8988T (cell line): ENCODE measurements at places on chromosomes 16 and 17.

DNA sequence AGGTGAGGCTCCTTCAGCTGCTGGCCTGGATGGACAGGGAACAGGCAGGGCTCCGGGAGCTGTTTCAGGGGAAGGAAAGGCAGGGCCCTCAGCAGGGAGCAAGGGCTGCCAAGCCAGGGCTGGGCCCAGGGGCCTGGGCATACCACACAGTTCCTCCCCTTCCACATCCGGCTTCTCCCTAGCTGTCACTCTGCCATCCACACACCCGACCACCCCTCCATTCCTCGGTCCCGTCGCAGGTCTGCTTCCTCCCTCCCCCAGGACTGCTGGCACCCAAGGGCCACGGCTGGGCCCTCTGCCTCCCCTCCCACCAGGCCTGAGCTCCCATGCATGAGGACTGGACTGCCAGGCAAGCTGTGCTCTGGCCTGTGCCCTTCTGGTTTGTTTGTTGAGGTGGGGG is 24.0 kb downstream of the CDIP1 start:
- DNase-seq = no peak

DNA sequence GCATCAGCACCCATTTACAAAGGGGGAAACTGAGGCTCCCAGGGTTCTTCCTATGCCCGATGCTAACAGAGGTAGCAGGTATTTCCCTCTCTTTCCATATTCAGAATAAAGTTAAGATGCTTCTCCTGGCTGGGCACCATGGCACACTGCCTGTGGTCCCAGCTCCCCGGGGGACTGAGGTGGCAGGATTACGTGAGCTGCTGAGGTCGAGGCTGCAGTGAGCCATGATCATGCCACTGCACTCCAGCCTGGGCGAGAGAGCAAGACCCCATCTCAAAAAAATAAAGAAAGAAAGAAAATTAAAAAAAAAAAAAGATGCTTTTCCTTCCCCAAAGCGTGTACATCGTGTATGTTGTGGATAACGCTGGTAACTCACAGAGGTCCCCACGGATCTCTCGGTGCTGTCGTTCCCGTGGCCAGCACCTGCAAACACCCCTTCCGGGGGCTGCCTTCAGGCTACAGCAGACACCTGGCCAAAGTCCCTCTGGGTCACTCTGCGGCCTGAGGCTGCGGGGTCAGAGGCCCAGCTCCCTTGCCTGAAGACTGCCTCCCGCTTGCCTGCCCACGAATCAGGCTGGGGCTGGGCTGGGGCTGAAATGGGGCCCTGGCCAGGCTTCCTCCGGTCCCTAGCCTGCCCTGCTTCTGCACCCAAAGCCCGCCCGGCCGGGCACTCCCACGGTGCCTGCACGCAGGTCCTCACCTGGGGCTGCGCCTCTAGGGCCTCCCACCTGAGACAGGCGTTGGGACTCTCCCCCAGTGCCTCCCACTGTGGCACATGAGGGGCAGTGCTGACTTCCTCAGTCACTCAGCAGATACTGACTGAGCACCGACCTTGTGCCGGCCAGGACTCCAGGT is 63.1 kb downstream of the ZDHHC7 start:
- DNase-seq = no peak

DNA sequence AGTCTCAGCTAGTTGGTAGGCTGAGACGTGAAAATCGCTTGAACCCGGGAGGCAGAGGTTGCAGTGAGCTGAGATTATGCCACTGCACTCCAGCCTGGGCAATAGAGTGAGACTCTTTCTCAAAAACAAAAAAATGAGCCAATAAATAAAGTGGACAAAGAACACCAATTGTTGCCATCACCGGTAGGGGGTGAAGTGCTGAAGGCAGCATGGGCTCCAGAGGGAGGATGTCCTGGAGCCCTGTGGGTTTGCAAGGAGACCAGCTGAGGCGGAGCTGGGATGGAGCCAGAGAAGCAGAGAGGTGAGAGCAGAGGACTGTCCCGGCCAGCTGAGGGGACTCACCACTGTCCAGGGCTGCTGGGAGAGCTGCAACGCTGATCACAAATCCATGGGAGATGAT is 13.8 kb downstream of the CHST6 start:
- no peak for DNase-seq

DNA sequence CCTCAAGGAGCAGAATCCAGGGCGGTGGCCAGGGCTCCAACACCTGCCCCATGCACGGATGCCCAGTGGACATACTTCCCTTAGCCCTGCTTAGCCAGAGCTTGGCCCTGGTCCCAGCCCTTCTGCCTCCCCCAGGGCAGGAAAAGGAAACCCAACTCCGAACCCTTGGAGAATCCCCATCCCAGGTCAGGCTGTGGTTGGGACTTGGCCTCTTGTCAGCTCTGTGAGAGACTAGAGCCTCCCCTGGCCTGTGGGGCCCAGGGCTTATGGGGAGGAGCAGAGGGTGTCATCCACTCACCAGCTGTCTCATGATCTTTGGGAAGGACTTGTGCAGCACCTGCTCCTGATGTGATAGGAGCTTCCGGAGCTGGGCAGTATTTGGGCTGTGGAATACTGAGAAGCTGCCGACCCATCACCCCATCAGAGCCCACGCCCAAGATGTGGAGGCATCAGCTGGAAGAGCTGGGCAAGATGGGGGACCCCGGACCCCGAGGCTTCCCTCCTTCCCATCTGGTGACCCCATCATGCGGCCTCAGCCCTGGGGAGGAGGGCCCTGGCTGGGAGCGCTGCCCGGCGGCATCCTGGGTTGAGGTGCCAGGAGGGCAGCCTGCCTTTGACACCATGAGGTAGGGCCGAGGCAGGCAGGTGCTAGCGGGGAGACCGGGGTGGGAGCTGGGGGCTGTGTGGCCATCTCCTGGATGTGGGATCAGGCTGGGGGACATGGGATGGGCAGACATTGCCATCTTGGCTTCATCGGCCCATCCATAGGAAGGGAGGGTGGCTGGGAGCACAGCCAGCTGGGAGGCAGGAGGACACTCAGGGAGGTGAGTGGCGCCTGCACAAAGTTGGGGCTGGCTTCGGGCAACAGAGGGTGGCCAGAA is 45.1 kb downstream of the TNFRSF13B start:
- DNase-seq = no peak

DNA sequence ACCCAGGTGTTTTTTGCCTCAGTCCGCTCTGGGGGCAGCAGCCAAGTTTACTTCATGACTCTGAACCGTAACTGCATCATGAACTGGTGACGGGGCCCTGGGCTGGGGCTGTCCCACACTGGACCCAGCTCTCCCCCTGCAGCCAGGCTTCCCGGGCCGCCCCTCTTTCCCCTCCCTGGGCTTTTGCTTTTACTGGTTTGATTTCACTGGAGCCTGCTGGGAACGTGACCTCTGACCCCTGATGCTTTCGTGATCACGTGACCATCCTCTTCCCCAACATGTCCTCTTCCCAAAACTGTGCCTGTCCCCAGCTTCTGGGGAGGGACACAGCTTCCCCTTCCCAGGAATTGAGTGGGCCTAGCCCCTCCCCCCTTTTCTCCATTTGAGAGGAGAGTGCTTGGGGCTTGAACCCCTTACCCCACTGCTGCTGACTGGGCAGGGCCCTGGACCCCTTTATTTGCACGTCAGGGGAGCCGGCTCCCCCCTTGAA is 2.1 kb upstream of the C17orf107 start:
- DNase-seq = no peak

DNA sequence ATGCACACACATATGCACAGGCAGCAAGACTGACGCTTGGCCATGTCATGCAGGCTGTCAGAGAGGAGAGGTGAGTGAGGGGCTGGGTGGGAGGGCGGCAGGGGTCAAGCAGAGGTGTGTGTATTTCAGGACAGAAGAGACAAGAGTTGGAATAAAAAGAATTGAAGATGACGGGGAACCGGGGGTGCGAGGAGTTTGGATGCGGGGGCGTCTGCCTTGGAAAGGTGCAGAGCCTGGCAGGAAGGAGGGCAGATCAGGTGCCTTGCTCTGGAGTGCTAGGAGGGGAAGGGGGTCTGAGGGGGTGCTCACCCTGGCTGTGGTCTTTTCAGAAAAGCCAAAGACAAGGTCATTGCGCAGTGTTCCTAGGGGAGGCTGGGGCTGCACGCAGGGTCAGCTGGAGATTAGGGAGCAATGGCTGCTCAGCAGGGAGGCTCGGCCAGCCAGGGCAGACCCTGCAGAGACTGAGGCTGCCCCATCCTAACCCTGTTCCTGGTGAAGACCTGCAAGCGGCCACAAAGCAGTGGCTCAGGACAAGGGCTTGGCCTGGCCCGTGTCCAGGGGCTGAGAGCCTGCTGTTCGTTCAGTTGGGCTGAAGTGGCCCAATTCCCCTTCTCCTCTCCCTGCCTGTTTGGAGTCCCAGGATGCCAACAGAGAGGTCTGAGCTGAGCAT is 23.7 kb upstream of the CBX4 start:
- no peak for DNase-seq

GRCh38 chr17:36183001-36183971 is 6.8 kb upstream of the TBC1D3B start:
- peak; percentile 70 for DNase-seq

- DNase-seq = no peak
Observed at GRCh38 chr17:64097196-64097936, 32.6 kb downstream of the ERN1 start.
